ENCODE measurements at places on chromosomes 6 and 20.

DNA sequence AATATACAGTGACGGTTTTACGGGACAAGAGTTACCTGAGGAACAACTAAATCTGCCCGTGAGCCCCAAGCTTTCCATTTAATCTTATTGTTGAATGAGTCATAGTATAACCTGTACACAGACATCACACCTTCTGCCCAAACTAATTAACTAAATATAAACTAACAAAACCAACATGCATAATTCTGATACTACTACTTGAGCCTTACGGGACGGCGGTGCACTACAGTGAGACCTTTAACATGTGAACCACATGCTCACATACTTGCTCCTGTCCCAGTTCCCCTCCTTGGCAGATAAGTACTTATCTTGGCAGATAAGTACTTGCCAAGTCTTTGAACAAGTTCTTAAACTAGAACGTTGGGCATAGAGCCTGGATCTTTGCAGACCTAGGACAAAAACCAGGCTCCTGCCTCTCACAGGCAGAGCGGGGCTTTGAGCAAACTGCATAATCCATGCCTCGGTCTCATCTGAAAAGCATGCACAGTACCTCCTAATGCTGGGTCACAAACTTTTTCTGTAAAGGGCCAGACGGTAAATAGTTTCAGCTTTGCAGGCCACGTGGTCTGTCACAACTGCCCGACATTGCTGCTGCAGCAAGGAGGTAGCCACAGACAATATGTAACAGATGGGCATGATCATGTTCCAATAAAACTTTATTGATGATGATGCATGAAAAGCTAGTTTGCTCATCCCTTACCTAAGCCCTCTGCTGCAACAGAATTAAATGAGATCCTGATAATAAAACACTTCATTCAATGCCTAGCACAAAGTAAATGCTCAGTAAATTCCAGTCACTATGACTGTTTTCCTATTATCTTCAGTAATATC, 23.0 kb downstream of the ZNF217 start:
- no peak for DNase-seq

GRCh38 chr6:142698751-142699150, 246.2 kb downstream of the HIVEP2 start:
- DNase-seq, result no peak

GRCh38 chr6:11426571-11426970, 111.0 kb upstream of the TMEM170B start:
- no peak for DNase-seq

DNA sequence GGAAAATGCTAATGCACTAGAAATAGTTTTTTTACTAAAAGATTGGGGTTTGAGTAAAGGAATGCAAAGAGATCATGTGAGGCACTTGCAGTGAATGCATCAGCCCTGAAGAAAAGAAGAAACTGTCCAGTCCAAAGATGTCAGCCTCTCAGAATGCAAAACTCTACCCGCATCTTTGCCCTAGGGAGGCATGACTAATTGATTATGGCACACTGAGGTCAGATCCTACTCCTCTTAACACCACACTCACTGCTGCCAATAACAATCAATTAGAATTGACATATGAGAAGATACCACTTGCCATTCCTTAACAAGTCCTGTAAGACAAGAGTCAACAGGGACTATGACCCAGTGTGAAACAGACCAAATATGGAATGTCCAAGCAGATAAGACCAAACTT, 262.3 kb upstream of the PLN start:
- no peak for DNase-seq

DNA sequence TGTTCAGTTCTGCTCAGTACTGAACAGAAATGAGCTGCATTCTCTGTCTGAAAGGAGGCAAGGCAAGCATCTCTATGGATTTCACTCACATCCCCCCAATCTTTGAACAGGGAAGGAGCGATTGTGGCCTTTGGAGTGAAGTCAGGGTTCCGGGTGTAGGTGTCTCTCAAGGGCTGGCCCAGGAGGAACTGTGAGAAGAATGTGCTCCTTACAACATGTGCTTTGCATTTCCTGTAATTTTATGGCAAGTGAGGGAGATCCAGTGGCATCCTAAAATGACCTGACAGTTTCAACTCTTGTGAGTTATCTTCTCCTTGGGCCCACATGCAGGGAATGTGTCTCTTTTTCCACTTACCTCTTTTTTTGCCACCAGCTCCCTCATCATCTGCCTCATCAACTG, 63.0 kb upstream of the RIN2 start:
- DNase-seq, result no peak

DNA sequence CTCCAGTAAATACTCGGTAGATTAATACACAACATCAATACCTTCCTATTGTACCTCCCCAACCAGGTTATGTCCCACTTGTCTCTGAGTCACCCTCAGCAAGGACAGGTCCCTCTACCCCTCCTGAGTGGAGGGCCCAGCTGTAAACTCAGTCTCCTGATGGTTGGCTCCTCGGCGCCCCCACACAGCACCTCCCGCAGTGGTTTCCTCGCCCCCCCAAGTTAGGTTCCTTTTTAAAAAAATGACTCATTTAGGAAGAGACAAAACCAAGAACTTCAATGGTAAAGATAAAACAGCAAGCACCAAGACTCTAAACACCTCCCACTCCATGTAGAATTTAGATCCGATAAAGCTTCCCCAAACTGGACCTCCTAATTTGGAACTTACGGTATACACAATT, 83.5 kb downstream of the TRERF1 start:
- DNase-seq, result peak; percentile 54

- no peak for DNase-seq
Observed at GRCh38 chr6:101417900-101418299, 24.4 kb downstream of the GRIK2 start.

DNA sequence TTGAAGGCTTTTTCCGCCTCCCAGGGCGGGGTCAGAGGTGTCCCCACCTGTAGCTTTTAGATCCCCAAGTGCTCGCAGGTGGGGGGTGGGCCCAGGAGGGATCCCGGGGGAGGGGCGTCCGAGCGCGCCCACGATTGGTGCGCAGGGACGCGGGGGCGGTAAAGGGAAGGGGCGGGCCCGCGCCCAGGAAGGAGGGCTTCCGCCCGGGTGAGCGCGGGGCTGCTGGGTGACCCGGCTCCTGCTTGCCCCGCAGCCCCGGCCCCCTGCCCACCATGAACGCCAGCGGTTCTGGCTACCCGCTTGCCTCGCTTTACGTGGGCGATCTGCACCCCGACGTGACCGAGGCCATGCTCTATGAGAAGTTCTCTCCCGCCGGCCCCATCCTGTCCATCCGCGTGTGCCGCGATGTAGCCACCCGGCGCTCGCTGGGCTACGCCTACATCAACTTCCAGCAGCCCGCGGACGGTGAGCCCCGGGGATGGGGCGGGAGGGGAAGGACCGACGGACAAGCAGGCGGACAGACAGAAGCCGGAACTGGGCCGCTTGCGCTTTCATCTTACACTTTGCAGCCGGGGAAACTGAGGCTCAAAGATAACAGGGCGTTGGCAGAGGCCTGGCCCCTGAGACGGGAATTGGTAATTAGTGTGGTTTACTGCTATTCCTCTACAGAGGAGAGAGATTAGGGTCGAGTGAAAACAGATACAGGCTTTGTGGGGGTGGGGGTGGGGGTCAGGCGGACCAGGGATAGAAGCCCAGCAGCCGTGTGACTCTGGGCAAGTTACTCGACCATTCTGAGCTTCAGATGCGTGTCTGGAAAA, at the start of gene PABPC1L:
Gene PABPC1L (plus strand): TSS at position 189 of the 818 bp plus-strand sequence. CDS start 84 bp downstream, at position 273.
- DNase-seq, result peak; percentile 83

GRCh38 chr6:151004383-151005024, 139.0 kb downstream of the MTHFD1L start:
- DNase-seq, result no peak

GRCh38 chr6:39508515-39508914, 186.0 kb upstream of the KCNK16 start:
- no peak for DNase-seq

DNA sequence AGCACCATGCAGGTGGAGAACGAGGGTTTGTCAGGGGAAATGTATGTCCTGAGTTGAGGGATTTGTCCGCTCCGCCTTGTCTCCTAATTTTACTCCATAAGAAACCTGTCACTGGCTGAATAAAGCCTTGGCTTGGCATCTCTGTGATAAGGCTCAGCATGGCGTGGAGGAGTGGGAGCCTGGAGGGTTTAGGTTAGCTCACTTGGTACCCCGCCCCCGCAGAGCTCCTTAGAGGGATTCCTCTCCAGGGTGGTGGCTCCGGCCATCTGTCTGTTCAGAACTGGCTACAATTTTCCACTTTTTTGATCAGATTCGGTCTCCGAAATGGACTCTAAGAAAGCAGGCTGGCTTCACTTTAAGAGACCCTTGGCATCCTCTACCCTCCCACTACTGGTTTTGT, 192.2 kb upstream of the SYNDIG1 start:
- DNase-seq, result no peak

GRCh38 chr6:123913863-123914262, 110.2 kb downstream of the NKAIN2 start:
- no peak for DNase-seq

GRCh38 chr6:17866876-17867444, 120.5 kb downstream of the KIF13A start:
- DNase-seq, result no peak

DNA sequence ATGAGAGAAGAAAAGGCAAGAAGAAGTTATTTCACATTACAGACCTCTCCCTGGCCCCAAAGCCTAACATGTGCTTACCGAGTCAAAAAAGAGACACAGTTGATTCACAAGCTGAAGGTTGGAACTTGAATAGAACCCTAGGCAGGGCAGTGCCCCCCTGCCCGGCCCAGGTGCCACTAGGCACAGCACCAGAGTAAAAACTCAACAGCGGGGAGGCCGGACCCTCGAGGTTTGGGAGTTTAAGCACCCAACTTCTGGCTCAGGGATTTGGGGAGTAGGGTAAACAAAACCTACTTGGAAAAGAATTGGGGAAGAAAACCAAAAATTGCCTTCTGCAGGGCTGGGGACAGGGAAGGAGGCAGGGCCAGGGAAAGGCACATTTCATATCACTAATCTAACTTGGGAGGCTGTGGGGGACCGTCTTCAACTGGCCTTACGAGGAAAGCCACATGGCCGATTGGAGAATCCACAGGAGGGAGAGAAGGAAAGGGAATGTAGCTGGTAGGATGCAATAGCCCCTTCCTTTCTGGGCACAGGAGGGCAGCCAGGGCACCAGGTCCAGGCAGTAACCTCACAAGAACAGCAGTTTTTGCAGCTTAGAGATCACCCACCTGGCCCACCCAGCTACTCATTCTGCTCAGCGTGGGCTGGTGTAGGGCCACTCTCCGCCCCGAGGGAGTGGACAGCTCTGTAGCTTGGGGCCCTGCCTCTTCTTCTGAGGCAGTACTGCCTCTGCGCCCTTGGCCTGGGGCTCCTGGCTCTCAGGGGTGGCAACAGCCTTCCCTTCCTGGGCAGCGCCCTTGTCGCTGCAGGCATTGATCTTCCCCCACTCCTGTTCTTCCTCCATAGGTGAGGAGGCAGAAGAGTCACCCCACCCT, 1.8 kb upstream of the HEBP2 start:
- DNase-seq, result no peak

- DNase-seq, result no peak
Observed at GRCh38 chr6:150250826-150251225, 108.0 kb downstream of the PPP1R14C start.

- peak; percentile 13 for DNase-seq
Observed at GRCh38 chr20:62219992-62220665, at the start of gene HRH3. HRH3 (minus strand) TSS chr20:62220278; CDS start chr20:62219970, 308 bp downstream.

- no peak for DNase-seq
Observed at GRCh38 chr6:16216501-16217155, 21.8 kb upstream of the GMPR start.

DNA sequence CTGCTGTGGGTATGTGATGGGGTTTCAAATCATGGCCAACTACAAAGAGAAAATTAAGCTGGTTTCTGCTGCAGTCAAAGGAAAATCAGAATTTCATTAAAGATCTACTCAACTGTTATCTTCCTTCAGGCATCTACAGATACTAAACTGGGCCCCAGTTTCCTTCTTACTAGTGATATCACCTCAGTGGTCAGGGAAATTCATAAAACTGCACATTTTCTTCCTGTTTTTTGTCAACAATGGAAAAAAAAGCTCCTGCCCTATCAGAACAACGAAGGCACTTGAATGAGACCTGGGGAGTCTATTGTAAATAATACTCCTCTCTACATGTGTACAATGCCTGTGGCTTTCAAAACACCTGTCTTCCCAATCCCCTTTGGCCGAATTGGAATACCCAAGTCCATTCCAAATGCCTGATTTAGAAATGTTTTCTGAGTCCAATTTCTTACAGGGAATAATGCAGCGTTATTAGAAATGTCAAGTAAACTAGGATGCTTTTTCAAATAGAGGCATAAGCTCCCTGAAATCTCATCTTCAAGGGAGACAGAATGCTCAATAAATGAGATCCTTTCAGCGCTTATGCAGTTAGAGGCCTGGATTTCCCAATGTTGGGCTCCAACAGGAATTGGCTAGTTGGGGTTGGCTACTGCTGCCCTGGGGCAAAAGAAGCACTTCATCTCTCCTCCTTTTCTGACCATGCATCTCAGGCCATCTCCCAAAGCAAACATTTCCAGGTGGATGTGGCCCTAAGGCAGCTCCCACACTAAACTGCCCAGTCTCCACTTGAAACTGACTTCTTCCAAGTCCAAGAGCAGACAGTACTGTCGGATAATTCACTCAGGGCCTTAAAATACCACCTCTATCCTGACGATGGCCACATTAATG, 143.3 kb downstream of the NFATC2 start:
- DNase-seq, result no peak

DNA sequence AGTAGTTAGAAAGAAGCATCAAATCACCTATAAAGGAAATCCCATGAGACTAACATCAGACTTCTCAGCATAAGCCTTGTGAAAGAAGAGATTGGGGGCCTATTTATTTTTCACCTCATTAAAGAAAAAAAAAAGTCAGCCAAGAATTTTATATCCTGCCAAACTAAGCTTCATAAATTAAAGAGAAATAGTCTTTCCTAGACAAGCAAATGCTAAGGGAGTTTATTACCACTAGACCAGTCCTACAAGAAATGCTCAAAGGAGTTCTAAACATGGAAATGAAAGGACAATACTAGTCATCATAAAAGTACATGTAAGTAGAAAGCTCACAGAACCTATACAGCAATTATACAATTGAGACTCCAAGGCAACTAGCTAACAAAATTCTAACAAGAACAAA, 96.5 kb upstream of the OLIG3 start:
- no peak for DNase-seq

DNA sequence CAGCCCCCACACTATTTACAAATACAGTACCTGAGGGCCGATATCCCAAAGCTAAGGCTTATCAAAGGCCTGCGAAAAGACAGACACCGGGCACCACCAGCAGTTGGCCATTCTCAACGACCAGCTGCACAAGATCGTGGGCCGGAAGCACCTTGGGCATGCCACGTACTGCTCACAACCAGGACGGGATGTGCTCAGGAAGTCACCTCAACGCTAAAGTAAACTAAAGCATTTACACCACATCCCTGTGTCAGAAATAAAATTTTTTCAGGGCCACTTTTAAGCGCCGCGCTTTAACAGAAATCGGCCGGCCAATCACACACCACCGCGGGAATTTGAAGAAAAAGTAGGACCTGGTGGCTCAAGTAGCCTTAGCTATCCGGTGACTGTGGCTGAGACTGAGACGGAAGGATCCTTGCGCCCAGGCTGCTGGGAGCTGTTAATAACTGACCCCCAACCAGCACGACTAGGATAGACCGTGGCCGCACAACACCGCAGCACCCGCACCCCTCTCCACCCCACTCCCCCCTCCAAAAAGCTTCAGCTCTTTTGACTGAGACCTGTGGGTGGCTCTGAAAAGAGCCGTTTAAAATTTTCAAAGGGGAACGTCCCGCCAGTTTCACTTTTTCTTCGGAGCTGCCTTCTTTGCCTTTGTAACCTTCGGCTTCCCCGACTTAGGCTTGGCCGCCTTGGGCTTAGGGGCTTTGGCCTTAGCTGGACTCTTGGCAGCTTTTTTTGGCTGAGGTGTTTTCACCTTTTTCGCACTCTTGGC, 131.2 kb upstream of the BTN3A2 start:
- DNase-seq, result peak; percentile 46

Data from stimulated activated CD4-positive, alpha-beta T cell treated with anti-CD3 and anti-CD28 coated beads, Interleukin-4, amount 100 ng/mL, for 4 hours (primary cell).